ENCODE measurements at places on chromosomes 16 and 17. TPM values are rescaled to one million over a fixed set of nuclear protein-coding genes. Genes with fewer than 3 reads are reported as not detected.

DNA sequence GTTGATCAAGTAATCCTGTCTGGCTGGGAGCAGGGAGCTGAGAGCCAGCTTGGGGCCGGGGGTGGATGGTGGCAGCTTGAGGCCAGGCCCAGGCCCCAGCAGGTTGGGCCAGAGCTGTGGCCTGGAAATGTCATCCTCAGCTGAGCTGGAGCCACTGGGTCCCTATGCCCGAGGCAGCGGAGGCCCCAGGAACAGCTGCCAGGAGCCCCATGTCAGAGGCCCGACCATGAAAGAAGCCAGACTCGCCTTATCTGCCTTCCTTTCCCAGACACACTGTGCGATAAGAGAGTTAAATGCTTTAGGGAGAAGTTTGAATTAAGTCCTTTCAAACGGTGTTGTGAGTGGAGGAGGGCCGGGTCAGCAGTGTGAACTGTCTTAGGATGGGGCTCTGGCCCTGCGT, 3.5 kb downstream of the SMTNL2 start:
- H3K27me3 ChIP-seq = peaks cover 6% of the 10 kb centered on the region
- no peak overlapping the region for H3K27ac ChIP-seq
- no peak overlapping the region for H3K4me3 ChIP-seq

GRCh38 chr16:12184419-12184917, 207.9 kb downstream of the SNX29 start:
- no peak overlapping the region for H3K4me3 ChIP-seq
- no peak overlapping the region for H3K27ac ChIP-seq
- H3K4me1 ChIP-seq = peaks cover 34% of the 10 kb centered on the region
- no peaks in the 10 kb centered on the region for H3K36me3 ChIP-seq
- H3K27me3 ChIP-seq = no peaks in the 10 kb centered on the region

GRCh38 chr16:62475573-62475972, 439.3 kb upstream of the CDH8 start:
- H3K27ac ChIP-seq = no peak overlapping the region
- H3K36me3 ChIP-seq = no peaks in the 10 kb centered on the region
- H3K4me1 ChIP-seq = no peaks in the 10 kb centered on the region
- DNase-seq = no peak
- H3K4me3 ChIP-seq = no peak overlapping the region
- no peaks in the 10 kb centered on the region for H3K27me3 ChIP-seq

- peak; percentile 87 for DNase-seq
- H3K27me3 ChIP-seq = no peaks in the 10 kb centered on the region
- no peaks in the 10 kb centered on the region for H3K36me3 ChIP-seq
- no peak overlapping the region for H3K4me3 ChIP-seq
- no peaks in the 10 kb centered on the region for H3K4me1 ChIP-seq
- peak overlapping the region; percentile 84 for H3K27ac ChIP-seq
Measured at GRCh38 chr17:81044764-81045589, 10.0 kb downstream of the BAIAP2 start.

DNA sequence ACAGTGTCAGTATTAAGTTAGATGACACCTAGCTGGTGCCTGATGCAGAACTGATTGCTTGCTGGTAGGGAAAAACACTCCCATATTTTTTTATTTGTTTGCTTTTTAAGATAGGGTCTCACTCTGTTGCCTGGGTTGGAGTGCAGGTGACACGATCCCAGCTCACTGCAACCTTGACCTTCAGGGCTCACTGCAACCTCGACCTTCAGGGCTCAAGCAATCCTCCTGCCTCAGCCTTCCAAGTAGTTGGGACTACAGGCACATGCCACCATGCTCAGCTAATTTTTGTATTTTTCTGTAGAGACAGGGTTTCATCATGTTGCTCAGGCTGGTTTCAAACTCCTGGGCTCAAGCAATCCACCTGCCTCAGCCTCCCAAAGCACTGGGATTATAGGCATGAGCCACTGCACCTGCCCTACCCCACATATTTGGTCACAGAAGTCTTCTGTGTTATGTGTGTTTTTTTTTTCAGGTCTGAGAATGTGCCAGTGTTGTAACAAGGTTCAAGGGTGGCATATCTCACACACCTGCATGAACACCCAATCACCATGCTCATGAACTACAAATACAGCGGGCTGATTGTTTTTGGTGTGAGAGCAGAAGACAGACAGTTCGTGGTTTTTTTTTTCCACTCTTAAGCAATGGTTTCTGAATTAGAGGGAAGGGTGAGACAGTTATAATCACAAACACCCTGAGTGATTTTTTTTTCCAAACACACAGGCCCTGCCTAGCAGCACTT, 22.8 kb downstream of the SPAG9 start:
- H3K27me3 ChIP-seq = no peaks in the 10 kb centered on the region
- no peaks in the 10 kb centered on the region for H3K36me3 ChIP-seq
- peak overlapping the region; percentile 32 for H3K4me3 ChIP-seq
- DNase-seq = no peak

DNA sequence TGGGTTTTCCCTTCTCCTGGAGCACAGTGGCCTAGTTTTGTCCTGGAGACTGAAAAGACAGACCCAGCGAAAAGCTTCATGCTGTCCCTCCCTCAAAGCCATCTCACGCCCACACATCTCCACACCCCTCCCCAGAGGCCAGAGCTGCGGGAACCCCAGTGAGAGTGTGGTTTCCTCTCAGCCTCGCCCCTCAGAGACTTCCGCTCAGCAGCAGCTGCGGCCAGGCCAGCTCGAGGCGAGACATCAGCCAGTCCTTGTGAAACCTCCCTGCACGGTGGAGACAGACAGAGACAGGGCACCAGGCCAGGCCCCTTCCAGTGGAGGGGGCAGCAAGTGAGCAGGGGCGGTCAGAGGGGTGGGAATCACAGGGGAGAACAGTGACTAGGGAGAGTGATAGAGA, 77.0 kb upstream of the TNRC6C start:
- H3K27me3 ChIP-seq = no peaks in the 10 kb centered on the region
- no peaks in the 10 kb centered on the region for H3K36me3 ChIP-seq
- peak; percentile 80 for DNase-seq
- no peaks in the 10 kb centered on the region for H3K4me1 ChIP-seq
- H3K27ac ChIP-seq = peak overlapping the region; percentile 22
- no peak overlapping the region for H3K4me3 ChIP-seq

DNA sequence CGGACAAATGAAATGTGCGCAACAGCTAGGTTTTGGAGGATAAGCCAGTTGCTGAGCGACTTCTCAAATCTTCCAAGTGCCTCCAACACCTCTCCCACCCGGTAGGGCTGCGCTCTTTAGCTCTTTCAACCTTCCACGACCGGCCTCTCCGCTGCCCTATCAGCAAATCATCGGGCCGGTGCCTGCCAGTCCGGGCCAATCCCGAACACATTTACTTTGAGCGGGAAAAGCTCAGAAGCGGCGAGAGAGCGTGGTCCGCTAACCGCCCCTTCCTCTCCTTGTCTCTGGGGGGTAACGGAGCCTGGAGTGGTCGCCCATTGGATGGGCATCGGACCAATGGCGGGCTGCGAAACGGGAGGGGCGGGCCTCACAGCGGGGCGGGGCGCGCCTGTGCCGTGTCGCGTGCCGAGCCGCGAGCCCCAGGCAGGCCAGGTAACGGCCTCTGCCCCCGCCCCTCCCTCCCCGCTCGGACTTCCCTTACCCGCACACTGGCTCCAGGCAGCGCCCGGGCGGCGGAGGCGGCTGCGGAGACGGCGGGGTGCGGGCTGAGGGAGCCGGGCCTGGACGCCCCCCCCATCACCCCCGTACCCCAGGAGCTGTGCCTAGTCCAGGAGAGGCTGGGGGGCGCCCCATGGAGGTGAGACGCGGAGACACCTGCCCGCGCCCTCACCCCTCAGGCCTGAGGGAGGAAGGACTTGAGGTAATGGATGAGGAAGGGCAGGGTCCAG, at the start of gene MEIOC:
Gene MEIOC, plus strand, starts transcription at position 486 of the 728 bp plus-strand sequence. Its CDS starts 146 bp downstream, at position 632.
- no peak within 1 kb of the TSS for H3K4me3 ChIP-seq
- no peaks in the 10 kb centered on the region for H3K4me1 ChIP-seq
- no peaks in the 10 kb centered on the region for H3K36me3 ChIP-seq
- H3K27ac ChIP-seq = no peak within 1 kb of the TSS
- DNase-seq = no peak

- no peaks in the 10 kb centered on the region for H3K36me3 ChIP-seq
- no peaks in the 10 kb centered on the region for H3K4me1 ChIP-seq
- no peaks in the 10 kb centered on the region for H3K27me3 ChIP-seq
- no peak for DNase-seq
Measured at GRCh38 chr17:67648032-67648905, 69.5 kb upstream of the NOL11 start.

DNA sequence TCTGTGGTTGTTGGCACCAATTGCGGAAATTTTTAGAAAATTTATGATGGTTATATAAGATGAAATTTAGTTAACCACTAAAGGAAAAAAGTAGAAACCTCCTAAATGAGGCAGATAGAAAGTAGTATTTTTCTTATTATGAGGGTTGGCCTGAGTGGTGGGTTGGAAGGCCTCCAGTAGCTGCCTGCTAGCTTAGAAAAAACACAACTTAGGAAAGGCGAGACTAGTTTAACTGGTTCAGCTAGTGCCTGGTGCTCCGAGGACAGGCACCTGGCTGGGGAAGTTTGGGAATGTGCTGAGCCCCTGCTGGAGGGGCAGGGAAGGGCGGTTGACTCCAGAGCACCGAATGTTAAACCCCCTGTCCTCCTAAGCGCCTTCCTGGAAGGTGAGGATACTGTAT, 19.9 kb downstream of the LDHD start:
- no peak overlapping the region for H3K4me3 ChIP-seq
- no peak for DNase-seq
- peaks cover 12% of the 10 kb centered on the region for H3K4me1 ChIP-seq
- H3K36me3 ChIP-seq = no peaks in the 10 kb centered on the region
- H3K27me3 ChIP-seq = no peaks in the 10 kb centered on the region

GRCh38 chr17:74520790-74521480, 10.3 kb downstream of the CD300LB start:
- H3K36me3 ChIP-seq = no peaks in the 10 kb centered on the region
- H3K4me1 ChIP-seq = no peaks in the 10 kb centered on the region
- H3K27ac ChIP-seq = peak overlapping the region; percentile 59
- no peak overlapping the region for H3K4me3 ChIP-seq
- H3K27me3 ChIP-seq = no peaks in the 10 kb centered on the region

- peak overlapping the region; percentile 76 for H3K4me3 ChIP-seq
- no peaks in the 10 kb centered on the region for H3K27me3 ChIP-seq
- DNase-seq = no peak
- H3K36me3 ChIP-seq = no peaks in the 10 kb centered on the region
Measured at GRCh38 chr16:3881499-3881990, 1.0 kb upstream of the CREBBP start.

DNA sequence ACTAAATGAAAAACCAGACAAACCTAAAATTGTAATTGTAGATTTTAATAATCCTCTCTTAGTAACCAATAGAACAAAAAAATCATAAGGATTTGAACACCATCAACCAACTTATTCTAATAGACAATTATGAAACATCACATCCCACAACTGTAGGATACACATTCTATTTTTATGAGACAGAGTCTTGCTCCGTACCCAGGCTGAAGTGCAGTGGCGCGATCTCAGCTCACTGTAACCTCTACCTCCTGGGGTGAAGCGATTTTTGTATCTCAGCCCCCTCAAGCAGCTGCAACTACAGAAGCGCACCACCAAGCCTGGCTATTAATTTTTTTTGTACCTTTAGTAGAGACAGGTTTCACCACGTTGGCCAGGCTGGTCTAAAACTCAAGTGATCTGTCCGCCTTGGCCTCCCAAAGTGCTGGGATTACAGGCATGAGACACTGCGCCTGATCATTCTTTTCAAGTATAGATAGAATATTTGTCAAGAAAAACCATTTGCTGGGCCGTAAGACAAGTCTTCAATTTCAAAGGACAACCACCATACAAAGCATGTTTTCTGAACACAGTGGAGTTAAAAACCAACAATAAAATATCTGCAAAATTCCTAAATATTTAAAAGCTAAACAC, 49.8 kb downstream of the CREBBP start:
- H3K36me3 ChIP-seq = no peaks in the 10 kb centered on the region
- no peak for DNase-seq
- H3K4me1 ChIP-seq = peaks cover 16% of the 10 kb centered on the region
- H3K4me3 ChIP-seq = no peak overlapping the region
- H3K27me3 ChIP-seq = no peaks in the 10 kb centered on the region
- H3K27ac ChIP-seq = no peak overlapping the region

GRCh38 chr17:14199601-14200000, 37.1 kb downstream of the CDRT15 start:
- H3K27ac ChIP-seq = no peak overlapping the region
- no peaks in the 10 kb centered on the region for H3K27me3 ChIP-seq
- H3K4me3 ChIP-seq = no peak overlapping the region
- DNase-seq = no peak
- no peaks in the 10 kb centered on the region for H3K4me1 ChIP-seq

- no peaks in the 10 kb centered on the region for H3K36me3 ChIP-seq
- no peak for DNase-seq
Measured at GRCh38 chr16:24349320-24349719, 93.2 kb downstream of the CACNG3 start.

DNA sequence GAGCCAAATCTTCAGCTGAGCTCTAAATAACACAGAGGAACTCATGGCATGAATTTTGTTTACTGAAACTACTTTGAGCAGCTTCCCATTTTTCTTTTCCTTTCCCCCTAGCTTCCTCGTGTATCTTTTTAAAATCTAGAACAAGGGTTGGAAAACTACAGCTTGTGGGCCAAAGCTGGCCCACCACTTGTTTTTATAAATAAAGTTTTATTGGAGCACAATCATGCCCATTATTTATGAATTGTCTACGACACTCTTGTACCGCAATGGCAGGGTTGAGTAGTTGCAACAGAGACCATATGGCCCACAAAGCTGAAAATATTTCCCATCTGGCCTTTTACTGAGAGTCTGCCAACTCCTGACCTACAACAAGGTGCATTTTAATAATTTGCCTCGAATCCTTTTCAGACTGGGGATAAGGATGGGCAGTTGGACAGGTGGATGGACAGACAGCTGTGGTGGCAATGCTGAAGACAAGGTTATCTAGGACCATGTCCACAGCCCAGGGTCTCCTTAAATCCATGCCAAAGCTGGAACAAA, 87.7 kb downstream of the RMI2 start:
- H3K27me3 ChIP-seq = no peaks in the 10 kb centered on the region
- no peaks in the 10 kb centered on the region for H3K36me3 ChIP-seq
- DNase-seq = no peak
- H3K4me3 ChIP-seq = no peak overlapping the region
- no peaks in the 10 kb centered on the region for H3K4me1 ChIP-seq

DNA sequence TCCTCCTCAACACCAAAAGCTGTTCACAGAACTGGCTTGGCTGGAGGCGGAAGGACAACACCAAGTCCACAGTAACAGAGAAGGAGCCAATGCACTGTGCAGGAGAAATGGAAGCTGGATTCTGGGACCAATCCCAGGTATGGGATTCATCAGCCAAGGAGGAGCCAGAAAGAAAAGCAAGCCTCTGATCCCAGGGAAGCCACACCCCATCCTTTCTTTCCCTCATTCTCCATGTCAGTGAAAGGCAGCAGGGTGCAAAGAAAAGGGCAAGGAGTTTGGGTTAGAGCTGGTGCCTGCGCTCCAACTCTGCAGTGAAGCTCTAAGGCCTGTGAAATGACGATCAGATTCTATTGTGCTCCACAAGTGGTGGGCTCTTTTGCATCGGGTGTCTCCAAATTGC, 11.0 kb downstream of the DCAKD start:
- peaks cover 10% of the 10 kb centered on the region for H3K4me1 ChIP-seq
- H3K36me3 ChIP-seq = no peaks in the 10 kb centered on the region
- no peak for DNase-seq
- no peak overlapping the region for H3K27ac ChIP-seq
- H3K4me3 ChIP-seq = no peak overlapping the region

LPO gene
- not detected for total RNA-seq

KRT12 gene
- total RNA-seq = not detected

CISD3 gene
- 47.7 TPM for total RNA-seq

FOXC2 gene
- total RNA-seq = not detected

FN3KRP gene
- total RNA-seq = 14.7 TPM

KRT33B gene
- total RNA-seq = not detected

DLX4 gene
- not detected for total RNA-seq

C16orf74 gene
- total RNA-seq = 0.87 TPM

PRR29 gene
- not detected for total RNA-seq

IRF8 gene
- total RNA-seq = 15.3 TPM

ASGR1 gene
- 414 TPM for total RNA-seq

ATAD5 gene
- total RNA-seq = 0.73 TPM

All from right lobe of liver (tissue), 6 donors.